ENCODE measurements at places on chromosomes 7 and 10. TPM values are rescaled to one million over a fixed set of nuclear protein-coding genes. Genes with fewer than 3 reads are reported as not detected.

Gene LLCFC1
- not detected for total RNA-seq

DNA sequence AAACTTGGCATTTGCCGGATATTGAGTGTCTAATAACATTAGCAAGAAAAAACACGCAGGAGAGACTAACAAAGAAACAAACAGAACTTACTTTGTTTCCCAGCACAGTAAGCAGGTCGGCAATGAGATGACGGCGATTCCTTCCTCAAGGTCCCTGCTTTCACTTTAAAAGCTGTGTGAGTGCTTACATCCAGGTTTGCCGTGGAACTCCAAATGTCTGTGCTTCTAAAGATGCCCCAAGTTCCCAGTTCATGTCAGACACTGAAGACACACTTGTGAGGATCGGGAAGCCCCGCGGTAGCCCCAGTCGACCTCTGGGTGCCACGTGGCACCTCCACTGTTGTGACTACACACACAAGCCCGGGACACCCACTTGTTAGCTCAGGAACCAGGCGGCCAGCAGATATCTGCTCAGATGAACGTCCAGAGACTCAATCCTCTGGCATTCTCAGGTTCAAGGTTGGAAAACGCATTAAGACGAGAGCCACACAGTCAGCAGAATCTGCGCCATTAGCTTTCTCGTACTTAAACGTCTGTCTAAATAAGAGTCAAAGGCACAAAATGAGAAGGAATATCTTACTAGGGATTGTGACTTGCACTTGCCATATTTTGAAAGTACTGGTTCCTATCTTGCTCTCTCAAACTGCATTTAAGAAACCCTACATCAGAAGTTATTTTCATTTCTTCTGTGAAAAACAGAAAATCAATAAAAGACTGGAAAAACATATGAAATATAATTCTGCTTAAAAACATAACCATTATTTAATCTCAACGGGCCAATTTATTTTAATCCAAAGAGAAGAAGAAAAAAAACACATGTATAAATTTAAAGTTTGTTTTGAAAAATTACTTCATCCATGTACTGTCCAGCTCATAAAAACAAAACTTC lies 207.6 kb upstream of the KLF14 start:
- no peak for DNase-seq

GRCh38 chr10:48759113-48759901 lies 74.6 kb downstream of the WDFY4 start:
- no peak for DNase-seq

Gene TSPAN33
- total RNA-seq, result 16.7 TPM

GRCh38 chr10:123633106-123633505 lies 33.0 kb upstream of the GPR26 start:
- DNase-seq, result no peak

DNA sequence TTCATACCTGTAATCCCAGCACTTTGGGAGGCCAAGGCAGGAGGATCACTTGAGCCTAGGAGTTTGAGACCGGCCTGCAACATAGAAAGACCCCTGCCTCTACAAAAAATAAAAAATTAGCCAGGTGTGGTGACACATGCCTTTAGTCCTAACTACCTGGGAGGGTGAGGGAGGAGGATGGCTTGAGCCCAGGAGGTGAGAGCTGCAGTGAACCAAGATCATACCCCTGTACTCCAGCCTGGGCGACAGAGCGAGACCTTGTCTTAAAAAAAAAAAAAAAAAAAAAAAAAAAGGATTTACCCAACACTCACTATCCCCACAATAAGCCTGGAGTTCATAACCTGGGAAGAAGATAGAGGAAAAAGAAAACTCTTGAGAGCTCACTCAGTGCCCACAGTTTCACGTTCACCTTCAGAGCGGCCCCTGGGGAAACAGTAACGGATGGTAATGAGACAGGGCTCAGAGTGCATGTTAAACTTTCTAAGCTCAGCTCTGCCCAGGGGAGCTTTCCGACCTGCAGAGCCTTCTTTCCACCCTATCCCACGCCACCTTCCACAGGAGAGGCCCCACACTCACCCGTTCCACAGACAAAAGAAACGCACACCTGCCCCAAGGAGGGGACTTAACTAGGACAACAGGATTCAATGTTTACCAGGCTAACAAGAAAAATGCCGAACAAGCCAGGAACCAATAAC lies 259.8 kb upstream of the KLF14 start:
- no peak for DNase-seq

DNA sequence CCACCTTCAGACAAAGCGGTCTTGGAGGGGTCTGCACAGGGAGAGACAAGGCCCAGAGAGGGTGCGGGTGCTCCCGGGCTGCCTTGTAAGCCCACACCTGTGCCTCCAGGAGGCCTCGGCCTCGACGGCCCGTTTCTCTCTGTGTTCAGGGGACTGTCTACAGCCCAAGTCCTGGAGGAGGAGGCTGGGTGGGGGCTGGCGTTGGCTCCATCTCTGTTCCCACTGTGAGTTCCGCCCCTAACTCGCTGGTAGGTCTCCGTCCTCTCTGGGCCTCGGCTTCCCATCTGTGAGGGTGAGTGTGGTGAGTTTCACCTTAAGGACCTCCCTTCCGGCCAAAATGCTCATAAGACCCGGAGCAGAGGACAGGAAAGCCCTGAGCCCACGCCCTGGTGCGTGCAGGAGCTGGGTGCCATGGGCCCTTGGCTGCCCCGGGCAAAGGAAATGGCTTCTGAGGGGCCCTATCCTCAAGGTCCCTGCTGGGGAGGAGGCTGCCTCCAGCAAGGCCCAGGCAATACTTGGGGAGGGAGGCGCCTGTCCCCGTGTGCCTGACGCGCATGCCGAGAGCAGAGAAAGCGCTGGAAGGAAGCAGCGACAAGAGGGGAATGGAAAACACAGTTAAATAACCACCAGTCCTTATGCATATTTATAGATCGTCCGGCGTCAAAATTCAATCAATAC lies 276.8 kb downstream of the ELFN1 start:
- no peak for DNase-seq

DNA sequence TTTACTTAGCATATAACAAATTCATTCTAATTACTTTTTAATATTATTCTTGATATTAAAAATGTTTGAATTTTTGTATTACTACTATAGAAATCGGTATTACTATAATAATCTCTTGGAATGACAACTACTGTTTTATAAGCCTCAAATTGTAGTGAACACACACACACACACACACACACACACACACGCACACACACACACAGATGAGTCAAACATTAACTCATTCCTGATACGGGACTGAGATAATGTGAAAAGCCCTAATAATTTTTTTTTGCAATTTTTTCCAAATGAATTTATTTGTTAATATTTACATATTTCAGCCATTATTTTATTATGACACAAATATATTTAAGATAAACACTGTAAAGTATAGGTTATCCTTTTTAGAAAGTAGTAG lies 951.2 kb upstream of the PHF14 start:
- DNase-seq, result no peak

Data from neural crest cell (in vitro differentiated cells).